AG04450 (cell line): ENCODE measurements at places on chromosomes 6 and 20.

- no peak for DNase-seq
These were observed 87.8 kb downstream of the CDH26 start for GRCh38 chr20:60046011-60046413.

GRCh38 chr20:25382704-25383370 lies 7.8 kb downstream of the ABHD12 start:
- no peak for DNase-seq

GRCh38 chr6:64224819-64225218 lies 589.2 kb downstream of the PHF3 start:
- DNase-seq: no peak

DNA sequence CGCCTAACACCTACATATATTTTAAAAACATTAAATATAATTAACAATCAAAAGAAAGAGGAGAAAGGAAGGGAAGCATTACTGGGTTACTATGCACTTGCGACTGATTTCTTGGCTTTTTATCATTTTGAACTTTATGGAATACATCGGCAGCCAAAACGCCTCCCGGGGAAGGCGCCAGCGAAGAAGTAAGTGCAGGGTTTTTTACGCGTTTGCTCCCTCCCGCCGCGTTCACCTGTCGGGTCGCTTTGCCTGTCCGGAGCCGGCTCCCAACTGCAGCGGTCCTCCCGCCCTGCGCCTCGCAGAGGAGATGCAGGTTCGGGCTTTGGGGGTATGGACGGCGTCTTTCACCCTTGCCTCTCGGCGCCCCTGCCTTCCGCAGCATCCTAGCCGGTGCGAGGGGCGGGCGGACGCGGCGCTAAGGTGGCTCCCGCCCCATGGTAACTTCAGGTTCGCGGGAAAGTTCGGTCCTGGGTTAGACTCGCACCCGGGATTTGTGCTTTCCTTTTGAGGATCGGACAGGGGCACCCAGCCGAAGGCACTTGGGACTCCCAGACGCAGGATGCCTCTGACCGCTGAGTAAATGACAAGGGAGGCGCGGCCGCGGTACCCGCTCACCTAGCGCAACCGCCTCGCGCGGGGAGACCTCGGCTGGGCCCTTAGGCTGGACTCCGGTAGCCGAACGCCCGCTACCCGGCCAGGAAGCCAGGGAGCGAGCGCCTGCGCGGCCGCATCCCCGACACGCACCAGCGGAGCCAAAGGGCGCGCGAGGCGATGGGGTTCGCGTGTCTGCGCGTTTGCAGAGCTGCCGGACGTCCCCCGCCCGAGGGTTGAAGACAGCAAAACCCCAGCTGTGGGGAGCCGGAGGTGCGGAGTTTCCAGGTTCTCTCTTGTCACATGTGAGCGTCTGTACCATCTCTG lies 891 bp downstream of the RSPO3 start:
- DNase-seq: no peak
